ENCODE measurements at places on chromosomes 7 and 10.

- no peak for DNase-seq
Measured at GRCh38 chr7:134966691-134967090, 19.6 kb upstream of the AGBL3 start.

DNA sequence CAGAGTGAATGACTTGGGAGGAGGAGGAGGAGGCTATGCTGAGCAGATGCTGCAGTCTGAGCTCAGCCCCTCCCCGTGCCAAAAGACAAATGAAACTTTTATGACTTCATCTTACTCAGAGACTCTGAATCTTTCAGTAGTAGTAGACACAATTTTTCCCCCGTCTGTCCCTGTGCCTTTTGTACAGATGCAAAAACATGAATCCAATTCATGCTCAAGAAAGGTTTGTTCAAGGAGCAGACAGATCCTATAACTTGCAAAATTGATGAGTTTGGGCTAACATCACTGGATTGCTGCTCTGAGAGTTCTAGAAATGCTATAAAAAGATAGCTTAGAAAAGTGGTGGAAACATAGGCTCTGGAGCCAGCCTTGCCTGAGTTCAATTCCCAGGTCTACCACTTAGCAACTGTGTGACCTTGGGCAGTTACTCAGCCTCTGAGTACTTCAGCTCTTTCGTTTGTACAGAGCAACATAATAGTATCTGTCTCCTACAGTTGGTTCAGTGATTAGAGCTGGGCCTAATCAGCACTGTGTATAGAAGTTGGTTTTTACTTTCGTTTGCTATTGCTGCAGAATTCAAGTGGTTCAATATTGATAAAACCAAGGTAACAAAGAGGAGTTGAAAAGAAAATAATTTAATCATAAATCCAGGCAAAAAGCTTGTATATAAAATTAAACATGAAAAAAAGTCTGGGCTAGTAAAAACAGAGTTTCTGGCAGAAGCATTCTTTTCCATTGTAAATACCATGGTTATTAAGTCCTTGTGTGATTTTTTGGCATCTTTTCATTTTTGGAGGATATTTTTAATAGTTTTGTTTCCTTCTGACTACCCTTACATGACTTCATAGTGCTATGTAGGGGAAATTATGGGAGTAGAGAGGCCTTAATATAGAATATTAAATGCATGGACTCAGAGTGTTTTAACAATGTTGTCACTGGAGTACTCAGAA lies 174.2 kb upstream of the ZNF32 start:
- no peak for DNase-seq

- DNase-seq, result no peak
Measured at GRCh38 chr10:10490581-10490980, 527.1 kb upstream of the CELF2 start.

GRCh38 chr7:2128601-2129322 lies 104.0 kb downstream of the MAD1L1 start:
- DNase-seq, result no peak

DNA sequence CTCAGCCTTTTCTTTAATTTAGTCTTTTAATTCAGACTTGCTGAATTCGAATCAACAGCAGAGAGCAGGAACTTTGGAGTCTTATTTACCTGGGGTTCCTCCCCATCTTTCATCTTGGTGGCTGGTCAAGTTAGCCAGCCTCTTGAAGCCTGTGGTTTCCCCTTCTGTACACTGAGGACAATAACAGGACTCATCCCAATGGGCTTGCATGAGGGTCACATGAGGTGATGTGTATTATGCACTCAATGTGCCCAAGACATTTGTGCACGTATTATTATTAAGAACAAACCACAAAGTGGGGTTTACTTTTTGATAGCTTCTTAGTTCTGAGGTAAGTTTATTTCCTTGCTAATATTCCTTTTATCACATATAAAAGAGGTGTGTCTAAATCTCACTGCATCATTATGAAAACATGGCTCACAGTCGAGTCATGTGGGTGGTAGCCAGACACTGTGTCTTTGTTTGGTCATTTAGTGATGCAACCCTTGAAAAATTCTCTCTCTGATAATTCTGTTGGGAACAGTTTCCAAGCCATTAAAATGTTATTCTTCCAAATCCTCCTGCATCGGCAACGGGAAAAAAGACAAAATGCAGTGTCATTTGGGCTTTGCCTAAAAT lies 86.5 kb upstream of the GRB10 start:
- no peak for DNase-seq

DNA sequence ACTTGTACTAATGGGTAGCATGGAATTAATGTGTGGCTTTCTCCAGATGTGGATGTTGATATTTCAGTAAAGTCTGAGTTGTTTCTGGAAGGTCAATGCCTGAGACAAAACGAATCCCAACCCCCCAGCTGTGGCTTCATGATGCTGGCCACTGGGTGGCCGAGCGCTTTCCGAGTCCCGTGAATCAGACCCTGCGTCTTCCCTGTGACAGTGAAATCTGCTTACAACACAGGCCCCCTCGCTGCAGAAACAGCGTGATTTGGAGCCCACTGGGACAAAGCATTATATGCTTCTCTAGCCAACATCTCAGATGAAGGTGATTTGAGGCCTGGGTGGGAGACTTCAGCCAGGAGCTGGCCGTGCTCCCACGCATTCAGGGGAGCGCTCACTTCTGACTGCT lies 124.7 kb downstream of the WDR37 start:
- DNase-seq, result no peak

GRCh38 chr7:29479301-29480200 lies 84.1 kb upstream of the PRR15 start:
- no peak for DNase-seq

DNA sequence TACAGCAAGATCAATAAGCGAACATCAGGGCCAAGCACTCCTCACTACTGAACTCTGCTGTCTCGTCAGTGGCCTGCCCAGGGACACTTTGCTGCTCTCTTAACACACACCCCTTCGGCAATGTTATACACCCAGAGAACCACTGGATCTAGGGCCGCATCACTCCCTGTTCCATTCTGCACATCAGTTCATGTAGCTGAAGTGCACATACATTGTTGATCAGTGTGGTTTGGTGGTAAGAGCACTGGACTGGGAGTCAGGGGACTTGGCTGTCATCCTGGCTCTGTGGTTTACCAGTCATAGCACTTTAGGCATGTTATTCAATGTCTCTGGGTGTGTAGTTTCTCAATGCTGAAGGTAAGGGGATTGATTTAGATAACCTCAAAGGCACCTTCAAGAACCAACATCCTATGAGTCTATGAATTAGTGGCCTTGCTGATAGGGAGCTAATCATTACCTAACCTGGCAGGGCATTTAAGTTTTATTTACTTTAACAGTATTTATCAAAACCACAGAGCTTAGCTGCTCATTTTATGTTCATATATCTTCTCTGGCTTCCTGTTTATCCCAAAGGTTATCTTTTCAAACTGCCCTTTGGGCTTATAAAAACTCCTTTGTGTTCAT lies 24.8 kb downstream of the DUSP5 start:
- no peak for DNase-seq

DNA sequence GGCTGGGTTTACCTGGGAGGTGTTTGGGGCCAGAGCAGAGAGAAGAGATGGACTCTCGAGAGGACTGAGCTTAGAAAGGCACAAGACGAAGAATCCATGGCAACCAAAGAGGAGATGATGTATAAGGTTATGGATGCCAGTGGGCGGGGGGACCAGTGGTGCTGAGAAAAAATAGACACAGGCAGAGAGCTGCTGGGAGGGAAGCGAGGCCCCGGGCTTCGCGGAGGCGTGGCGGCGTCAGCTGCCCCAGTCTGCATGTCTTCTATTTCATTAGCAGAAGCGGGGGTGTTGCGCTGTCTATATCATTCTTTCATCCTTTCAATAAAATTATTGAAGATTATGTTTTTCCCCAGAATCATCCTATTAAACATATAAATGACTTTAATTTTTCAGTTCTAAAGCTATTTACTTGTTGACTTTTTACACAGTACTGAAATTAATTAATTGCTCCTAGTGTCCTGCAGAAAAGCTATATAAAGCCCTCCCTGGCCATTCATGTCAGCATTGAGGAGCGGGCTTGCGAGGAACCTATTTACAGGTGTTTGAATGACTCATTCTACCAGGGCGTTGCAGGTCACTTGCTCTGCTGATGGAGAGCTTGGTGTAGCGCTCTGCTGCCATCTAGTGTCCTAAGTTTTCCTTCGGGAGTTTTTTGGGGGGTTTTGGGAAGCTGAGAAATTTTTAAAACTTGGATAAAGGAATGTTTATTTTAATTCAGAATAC lies 42.9 kb upstream of the BHLHA15 start:
- peak; percentile 74 for DNase-seq

- DNase-seq, result no peak
Measured at GRCh38 chr7:39421661-39422060, 144.5 kb upstream of the YAE1 start.

- no peak for DNase-seq
Measured at GRCh38 chr10:88063861-88064557, 200.6 kb downstream of the PTEN start.

DNA sequence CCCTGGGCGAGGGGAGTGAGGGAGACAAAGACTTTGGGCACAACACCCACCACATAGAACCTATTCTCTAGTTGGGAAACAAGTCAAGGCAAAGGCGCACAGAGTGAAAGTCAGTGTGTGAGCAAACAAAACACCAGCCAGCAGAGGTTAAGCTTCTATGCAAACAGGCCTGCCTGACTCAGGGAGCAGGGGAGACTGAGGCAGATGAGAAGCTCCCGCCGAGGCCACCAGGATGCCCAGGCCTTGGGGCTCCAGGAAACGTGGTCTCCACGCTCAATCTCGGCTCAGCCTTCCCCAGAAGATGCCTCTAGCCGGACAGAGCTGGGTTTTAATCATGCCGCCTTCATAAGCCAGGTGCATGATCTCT lies 74.1 kb upstream of the KCNMA1 start:
- DNase-seq, result no peak

DNA sequence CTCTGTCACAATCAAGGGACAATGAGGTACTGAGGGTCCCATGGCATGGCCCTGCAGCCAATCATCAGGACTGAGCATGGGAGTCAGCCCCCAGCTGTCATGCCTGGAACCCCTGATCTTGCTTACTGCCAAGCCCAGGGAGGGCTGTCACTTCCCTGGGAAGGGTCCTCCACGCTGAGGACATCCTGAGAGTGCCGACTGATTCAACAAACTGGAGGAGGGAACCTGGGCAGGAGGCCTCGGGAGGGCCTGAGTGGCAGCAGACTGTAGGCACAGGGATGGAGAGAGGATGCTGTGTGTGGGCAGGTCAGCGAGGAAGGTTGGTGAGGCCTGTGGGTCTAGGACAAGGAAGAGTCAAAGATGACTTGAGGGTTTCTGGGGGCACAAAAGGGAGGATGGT lies 154.3 kb downstream of the ZNF248 start:
- DNase-seq, result no peak

DNA sequence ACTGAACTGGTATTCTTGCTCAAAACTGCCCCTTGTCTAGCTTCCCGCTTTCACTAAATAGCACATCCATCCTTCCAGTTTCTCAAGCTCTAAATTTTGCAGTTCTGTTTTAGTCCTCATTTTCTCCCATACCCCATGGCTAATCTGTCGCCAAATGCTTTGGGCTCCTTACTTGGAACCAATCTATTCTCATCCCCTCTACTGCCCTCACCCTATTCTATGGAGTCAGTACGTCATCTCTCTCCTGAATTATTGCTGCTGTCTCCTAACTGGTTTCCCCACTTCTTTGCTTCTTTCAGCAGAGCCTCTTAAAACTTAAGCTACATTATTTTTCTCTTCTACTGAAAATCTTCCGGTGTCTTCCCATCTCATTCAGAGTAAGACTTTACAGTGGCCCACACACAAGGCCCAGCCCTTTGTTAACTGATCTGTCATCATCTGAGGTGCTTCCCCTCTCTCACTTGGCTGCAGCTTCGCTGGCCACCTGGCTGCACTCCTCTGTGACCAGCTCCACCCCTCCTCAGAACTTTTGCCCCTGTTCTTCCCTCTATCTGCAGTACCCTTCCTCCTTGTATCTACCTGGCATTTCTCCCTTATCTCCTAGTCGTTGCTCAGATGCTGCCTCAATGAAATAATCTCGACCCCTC lies 9.9 kb downstream of the STARD3NL start:
- no peak for DNase-seq

DNA sequence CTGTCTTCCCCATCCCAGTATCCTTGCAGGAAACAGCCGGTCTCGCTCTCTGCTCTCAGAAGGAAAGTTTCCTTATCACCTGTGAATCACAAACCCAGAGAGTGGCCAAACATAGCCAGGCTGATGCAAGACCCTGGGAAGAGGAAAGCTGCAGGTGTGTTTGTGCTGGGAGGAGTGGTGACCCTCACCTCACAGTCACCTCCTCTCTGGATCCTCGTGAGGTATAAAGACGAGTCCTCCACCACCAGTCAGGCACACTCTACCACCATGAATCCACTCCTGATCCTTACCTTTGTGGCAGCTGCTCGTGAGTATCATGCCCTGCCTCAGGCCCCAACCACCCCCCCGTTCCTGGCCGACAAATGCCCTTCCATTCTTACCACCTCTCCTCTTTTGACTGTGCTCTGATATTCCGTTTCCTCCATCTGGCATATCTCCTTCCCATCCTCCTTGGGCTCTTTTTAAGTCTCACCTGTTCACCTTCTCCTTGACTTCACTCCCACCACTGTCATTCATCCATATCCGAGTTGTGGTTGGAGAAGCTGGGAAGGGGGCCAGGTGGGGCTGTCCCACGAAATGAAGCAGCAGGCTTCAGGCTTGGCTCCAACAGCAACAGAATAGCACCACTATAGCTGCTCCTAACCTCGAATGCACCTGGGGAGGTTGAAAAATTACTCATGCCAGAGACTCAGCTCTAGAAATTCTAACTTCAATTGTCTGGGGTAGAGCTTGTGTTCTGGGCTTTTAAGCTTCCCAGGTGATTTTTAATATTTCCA lies at the start of gene PRSS1:
TSS of gene PRSS1 (plus strand) at position 255 of the 776 bp plus-strand sequence. CDS start at position 268, 13 bp downstream.
- DNase-seq, result no peak

GRCh38 chr7:35875292-35875691 lies 74.4 kb downstream of the SEPTIN7 start:
- no peak for DNase-seq

DNA sequence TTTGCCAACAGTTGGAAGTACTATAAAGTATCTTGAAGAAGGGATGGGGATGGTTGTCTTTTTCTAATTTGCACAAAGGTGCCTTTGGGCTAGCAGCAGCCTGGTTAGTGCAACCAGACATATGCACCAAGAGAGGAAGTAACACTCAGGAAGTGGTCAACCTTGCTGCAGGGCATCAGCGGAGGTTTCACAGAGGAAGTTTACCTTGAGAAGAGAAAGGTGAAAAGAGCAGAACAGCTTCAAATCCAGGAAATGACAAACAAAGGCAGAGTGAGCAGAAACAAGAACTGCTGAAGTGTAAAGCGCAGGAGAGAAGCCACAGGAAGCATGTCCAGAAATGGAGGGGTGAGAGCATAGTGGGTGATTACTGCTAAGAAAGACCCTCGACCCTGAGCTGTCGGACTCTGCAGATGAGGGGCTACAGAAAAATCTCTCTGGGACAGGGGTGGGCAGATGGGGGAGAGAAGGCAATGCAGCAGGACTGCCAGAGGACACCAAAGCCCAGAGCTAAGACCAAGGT lies 66.9 kb downstream of the STK17A start:
- DNase-seq, result peak; percentile 65

DNA sequence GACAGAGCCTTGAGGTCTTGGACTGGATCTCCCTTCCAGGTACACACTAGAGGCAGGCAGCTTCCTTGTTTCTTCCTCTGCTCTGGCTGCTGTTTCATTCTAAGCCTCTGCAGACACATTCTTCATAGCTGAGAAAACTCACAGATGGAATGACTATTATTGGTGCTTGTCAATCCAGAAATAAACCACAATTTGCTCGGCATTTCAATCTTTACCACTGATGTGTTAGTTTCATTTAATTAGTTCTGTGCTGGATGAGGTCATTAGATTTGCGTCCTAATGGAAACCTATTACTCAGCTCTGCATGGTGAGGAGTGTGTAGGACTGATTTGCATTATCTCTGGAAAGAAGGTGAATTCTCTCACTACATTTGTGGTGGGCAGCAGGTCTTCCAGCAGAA lies 392.5 kb downstream of the NRG3 start:
- DNase-seq, result no peak

- DNase-seq, result no peak
Measured at GRCh38 chr10:43623351-43623750, 17.1 kb downstream of the ZNF485 start.

Measured in stimulated activated CD8-positive, alpha-beta memory T cell treated with anti-CD3 and anti-CD28 coated beads, Interleukin-4, amount 100 ng/mL, for 48 hours (primary cell).